CD4-positive, alpha-beta memory T cell (primary cell): ENCODE measurements at places on chromosomes 5 and 9.

GRCh38 chr5:177600508-177601018, 631 bp downstream of the B4GALT7 start:
- no peak for DNase-seq

DNA sequence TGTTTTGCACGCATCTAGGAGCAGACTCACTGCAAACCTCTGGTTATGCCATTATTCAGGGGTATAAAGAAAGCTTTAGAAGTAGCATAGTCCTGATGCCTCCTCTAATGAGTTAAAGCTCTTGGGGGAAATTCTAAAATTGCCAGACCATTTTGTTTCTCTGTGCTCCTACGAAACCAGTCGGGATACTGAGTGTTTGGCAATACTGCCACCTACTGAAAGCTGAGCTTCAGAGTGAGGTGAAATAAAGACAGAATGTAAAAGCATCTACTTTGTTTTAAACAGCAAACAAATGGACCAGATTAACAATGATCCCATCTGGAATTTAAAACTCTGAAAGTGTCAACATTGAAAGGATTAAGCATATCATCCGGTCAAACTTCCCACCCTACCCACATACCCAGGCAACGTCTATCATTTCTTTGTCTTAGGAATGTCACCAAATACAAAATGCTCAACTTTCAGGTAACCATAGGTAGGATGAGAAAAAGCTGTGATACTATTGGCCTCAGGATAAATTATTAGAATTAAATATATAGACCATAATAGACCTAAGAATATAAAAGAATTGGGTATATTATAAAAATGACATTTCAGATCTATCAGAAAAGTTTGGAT, 77.8 kb upstream of the SHISAL2B start:
- DNase-seq: no peak

- DNase-seq: no peak
Observed at GRCh38 chr5:107092695-107093094, 578.0 kb downstream of the EFNA5 start.

GRCh38 chr9:84600739-84601138, 68.8 kb upstream of the NTRK2 start:
- DNase-seq: no peak

GRCh38 chr9:100455470-100455869, 17.5 kb upstream of the TMEFF1 start:
- DNase-seq: no peak
